Regular cardiac myocyte (primary cell): ENCODE measurements at places on chromosomes 7 and 10. TPM values are rescaled to one million over a fixed set of nuclear protein-coding genes. Genes with fewer than 3 reads are reported as not detected.

The CFAP43 gene
- total RNA-seq: under 0.01 and 0.19 TPM in 2 replicates

The RAB19 gene
- not detected in 2 replicates for total RNA-seq

The EXOC6 gene
- total RNA-seq: 11.1 and 21.4 TPM in 2 replicates

The ZPBP gene
- not detected in 2 replicates for total RNA-seq

The WEE2 gene
- not detected in 2 replicates for total RNA-seq

The LLCFC1 gene
- not detected in 2 replicates for total RNA-seq
